Stimulated activated CD8-positive, alpha-beta memory T cell treated with anti-CD3 and anti-CD28 coated beads, Interleukin-7, amount 100 ng/mL, for 1 hour (primary cell): ENCODE measurements at places on chromosomes 7 and 10.

DNA sequence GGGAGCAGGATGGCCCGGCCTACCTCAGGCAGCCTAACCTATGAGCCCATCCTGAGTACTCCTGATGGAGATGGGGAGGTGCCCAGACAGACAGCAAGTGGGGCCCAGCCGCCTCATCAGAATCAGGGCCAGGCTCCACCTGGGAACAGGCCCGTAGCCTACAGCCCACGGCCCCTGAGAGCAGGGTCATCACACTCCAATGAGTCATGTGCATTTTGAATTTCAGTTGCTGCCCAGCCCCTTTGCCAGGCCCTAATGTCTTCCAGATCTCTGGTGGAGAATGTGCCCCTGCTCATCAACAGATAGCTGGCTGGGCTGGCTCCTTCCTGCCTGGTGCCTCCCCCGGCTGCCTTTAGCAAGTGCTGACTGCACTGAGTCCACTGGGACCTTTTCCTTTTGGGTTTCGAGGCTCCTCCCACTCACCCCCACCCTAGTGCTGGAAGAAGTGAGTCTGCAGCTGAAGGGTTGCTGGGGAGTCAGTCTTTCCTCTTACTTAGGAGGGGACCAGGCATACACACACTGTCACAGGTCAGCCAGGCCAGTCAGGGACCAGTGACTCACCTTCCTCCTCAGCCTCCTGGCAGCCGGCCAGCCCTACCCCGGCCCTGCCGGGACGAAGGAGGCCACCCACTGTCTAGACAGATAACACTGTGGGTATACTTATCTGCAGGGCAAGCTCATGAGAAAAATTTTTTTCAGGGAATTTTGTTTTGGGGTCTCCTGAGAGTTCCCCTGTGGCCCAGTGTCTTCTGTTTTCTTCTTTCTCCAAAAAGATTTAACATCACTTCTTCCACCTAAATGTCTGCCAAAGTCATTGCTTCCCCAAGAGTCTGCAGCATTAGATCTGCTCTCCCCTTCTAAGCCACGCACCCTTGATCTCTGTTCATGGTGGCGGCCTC is 9.1 kb upstream of the ASIC3 start:
- no peak for DNase-seq

GRCh38 chr7:142583446-142583845 is 165.8 kb upstream of the PRSS1 start:
- DNase-seq: no peak

- no peak for DNase-seq
Measured at GRCh38 chr7:2383543-2384274, 19.7 kb upstream of the CHST12 start.

GRCh38 chr10:12806228-12807095 is 195.1 kb downstream of the CCDC3 start:
- DNase-seq: no peak

- DNase-seq: no peak
Measured at GRCh38 chr10:29569795-29570194, 65.0 kb downstream of the SVIL start.

DNA sequence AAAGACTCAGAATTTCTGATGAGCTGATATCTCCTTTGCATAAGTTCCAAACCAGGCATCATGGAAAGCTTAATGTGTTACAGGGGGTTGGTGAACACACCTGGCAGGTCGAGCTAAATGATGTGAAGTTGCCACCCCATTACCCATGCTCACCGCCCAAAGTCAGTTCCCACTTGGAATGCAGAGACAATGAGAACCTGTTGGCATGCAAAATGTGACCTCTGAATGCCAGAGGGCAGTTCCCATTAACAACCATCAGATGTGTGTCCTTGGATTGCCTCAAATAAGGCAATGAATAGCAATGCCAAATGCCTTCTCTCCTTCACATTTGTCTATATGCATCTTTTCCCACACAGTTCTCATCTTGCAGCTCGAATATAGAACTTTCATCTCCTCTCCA is 190.7 kb downstream of the CDCA7L start:
- no peak for DNase-seq
